ENCODE measurements at places on chromosomes 7 and 10.

DNA sequence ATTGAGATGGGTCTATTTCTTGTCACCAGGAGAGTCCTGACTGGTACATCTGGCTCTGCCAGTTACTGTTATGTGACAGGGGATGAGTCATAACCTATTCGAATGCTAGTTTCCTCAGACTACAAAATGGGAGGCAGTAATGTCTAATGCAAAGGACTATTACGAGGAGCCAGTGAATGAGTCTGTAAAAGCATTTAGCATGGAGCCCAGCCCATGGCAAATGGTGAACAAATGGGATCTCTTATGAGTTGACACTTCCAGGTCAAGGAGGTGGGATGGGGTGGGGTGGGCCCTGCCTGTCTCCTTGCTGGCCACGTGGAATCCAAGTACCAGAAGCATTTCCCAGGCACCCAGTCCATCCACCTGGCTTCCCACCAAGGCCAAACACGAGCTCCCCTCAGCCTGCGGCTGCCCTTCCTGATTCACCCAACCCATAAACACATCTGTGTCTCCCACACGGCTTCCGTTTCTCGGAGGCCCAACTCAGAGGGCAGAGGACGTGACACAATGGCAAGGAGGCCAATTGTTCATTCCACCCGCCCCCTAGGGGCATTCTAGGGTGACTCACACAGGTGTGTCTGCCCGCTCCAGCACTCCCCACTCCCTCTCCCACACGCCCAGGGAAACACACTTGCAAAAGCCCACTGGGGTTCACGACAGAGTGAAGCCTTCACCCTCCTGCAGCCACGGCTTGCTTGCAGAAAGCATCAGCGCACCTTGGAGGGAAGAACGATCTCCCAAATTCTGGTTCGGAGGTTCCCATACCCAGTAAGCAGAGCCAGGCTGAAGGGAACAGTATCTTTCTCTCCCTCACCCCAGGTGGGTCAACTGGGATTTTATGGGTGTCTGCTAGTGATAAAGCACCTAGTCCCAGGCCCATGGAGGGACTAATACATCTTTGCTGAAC is 109.8 kb downstream of the SH3PXD2A start:
- DNase-seq = peak; percentile 43

DNA sequence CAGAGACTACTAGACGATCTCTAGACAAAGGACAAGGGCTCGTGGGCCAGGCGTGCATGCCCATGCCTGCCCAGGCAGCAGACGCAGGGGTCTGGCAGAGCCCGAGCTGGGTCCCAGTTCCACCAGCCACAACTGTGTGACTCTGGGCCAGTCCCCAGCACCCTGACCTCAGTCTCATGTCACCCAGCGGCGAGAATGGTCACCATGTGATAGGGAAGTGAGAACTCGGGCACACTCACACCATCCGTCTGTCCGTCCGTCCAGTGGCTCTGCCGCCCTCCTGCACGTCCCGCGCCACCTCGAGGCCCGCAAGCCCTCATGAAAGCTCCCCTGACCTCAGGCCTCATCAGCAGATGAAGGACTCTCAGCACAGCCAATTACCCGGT is 280.0 kb downstream of the ELFN1 start:
- DNase-seq = no peak

DNA sequence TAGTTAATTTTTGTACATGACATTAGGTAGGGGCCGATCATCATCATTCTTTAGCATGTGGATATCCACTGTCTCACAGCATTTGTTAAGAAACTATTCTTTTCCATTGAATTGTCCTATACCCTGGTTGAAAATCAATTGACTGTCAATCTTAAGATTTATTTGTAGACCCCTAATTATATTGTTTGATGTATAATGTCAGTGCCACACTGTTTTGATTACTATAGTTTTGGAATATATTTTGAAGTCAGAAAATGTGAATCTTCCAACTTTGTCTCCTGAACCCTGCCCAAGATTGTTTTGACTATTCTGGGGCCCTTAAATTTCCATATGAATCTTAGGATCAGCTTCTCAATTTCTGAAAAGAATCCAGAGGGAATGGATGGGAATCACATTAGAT is 6.6 kb upstream of the LMTK2 start:
- DNase-seq = no peak

DNA sequence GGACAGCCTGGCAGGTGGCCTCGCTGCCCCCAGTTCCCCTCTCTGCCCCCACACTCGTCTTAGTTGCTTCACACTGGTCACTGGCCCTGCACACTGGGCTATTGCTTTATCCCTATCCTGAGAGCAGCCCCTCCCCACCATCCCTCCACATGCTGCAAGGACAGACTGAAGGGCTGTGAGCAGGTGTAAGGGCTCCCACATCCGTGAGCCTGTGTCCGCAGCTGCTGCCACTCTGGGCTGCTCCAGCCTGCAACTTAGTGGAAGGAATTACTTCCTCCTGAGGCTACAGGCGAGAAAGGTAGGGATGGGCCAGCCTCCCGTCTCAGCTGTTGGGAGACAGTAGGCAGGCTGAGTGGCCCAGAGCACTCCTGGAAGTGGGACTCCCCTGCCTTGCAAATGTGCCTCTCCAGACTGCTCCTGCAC is 3.8 kb downstream of the RARRES2 start:
- DNase-seq = no peak

DNA sequence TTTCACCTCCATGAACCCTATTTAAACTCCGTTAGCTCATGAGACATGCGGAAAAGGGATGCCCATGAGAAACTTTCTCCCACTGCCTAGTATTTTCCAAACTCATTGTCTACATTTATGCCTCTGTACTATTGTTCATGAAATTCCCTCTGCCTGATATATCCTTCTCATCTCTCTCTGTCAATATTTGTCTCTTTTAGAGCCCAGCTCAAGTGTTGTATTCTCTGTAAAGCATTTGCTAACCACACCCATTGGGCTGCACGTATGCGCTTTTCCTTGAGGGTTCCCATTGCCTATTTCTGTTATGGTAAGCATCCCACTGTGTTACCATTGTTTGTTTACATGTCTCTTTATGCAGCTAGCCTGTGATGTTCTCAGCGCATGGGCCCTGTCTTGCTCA is 211.4 kb downstream of the MDFIC start:
- DNase-seq = no peak

DNA sequence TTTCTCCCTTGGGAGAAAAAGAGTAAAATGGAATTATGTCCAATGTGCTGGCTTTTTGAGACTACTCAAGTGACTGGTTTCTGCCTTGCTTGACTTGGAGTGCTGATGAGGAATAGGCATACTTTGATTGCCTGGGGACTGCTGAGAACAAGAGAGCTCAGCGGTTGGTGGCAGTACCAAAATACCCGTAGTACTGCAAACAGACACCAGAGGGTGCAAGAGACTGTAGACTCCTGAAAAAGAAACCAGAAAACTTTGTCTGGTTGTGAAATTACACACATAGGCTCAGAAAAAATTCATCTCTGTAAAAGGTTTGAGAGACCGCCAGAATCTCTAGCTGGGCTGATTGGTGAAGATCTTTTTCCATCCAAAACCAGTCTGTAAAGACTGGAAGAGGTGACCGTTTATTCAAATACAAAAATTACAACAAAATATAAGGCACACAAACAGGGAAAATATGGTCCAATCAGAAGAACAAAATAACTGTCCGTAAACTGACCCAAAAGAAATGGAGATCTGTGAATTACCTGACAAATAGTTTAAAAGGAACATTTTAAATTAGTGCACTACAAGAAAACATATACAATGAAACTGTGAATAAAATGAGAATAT is 18.5 kb downstream of the BICC1 start:
- DNase-seq = peak; percentile 57

GRCh38 chr10:51651063-51651462 is 48.3 kb downstream of the CSTF2T start:
- DNase-seq = no peak

GRCh38 chr10:123604506-123604905 is 61.6 kb upstream of the GPR26 start:
- no peak for DNase-seq

DNA sequence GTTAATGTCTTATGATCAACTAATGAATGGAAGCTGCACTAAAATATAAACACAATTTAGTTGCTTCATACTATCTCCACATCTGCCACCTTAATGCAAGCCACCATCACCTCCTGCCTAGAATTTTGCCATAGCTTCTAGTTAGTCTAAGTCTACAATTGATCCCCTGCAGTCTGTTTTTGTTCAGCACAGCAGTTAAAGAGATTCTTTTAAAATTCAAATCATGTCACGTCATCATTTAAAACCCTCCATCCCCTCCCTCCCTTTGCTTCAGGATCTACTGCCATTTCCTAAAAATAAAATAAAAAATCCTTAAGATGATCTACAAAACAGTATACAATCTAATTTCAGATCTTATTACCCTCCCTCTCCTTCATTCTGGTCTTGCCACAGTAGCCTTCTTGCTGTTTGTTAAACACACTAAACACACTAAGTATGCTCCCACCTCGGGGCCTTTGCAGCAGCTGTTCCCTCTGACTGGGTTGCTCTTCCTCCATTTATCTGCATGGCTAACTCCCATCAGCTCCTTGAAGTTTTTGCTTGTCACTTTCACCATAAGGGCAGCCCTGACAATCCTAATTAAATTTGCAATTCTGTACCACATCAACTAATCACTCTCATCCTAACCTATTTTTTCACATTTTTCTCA is 97.0 kb upstream of the FOXP2 start:
- no peak for DNase-seq

GRCh38 chr7:11171569-11172192 is 198.0 kb downstream of the PHF14 start:
- no peak for DNase-seq

DNA sequence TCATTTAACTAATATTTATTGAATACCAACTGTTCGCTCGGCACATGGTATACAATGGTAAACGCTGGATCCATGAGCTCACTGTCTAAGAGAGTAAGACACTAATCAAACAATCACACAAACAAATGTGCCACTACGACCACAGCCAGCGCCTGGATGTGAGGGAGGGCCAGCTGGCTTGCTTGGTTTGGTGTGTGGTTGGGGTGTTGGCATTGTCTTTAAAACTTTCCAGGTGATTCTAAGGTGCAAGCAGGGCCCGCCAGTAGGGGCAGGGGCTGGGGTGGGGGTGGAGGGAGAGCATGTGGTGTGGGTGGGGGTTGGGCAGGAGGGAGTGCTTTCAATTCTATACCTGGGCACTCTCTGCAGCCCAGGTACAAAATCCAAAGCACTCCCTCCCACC is 31.6 kb downstream of the ADRA2A start:
- DNase-seq = no peak

DNA sequence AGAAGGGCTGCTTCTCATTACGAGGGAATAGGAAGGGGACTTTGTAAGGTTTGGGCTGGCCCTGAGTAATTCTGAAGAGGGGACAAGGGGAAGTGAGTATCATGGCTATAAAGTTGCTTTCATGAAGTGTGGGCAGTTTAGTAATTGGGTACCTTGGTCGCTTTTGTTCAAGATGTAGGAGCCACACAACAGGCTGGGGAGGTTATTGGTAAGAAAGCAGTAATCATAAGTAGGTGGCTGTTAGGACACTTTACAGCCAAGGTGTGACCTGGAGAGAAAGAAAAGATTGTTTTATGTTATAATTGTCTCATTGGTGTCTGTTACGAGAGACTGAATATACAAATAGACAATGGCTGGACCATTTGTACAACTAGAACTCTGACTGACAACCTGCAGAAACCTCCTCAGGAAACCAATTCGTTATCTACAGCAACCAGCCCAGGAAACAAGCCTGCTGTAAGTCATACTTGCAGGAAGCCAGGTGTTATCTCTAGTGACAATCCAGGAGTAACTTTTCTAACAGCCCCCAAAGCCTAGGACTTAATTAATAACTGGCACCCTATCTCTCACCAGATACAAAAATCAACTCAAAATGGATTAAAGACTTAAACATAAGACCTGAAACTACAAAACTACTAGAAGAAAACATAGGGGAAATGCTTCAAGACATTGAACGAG is 5.0 kb upstream of the CCM2 start:
- no peak for DNase-seq

- DNase-seq = no peak
These were observed 20.7 kb downstream of the GARIN1A start for GRCh38 chr7:128692623-128693270.

DNA sequence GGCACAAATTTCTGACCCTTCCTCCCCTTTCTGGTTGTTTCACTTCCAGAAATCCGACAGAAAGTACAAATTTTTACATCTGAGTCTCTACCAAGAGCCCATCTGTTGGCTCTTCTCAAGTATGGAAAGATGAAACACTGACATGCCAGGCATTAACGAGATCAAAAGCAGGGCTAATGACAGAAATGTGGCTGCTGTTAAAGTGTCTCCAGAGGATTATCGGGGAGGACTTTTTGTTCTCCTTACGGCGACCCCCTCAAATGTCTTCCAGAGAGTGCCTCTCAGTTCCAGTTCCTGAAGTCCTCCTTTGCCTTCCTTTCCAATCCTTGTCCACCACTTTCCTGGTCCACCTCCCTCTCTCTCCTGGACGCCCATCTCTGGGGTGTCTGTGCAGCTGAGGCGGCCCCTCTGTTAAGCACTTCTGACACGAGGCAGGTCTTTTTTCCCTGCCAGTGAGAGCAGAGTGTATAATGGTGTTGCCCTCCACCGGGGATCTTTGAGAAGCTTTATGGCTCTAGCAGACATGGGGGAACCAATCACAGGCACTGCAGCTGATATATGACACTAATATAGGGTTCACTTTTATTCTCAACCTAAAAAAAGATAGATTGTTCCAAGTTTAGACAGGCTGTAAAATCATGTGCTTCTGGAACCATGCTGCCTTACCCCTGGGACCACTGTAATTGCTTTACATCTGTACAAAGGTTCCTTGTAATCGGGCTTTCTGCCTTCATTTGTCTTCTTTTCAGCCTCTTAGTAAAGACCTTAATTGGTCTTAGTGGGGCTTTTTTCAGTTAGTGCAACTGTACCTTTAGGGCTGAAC is 757.1 kb downstream of the AUTS2 start:
- DNase-seq = no peak

DNA sequence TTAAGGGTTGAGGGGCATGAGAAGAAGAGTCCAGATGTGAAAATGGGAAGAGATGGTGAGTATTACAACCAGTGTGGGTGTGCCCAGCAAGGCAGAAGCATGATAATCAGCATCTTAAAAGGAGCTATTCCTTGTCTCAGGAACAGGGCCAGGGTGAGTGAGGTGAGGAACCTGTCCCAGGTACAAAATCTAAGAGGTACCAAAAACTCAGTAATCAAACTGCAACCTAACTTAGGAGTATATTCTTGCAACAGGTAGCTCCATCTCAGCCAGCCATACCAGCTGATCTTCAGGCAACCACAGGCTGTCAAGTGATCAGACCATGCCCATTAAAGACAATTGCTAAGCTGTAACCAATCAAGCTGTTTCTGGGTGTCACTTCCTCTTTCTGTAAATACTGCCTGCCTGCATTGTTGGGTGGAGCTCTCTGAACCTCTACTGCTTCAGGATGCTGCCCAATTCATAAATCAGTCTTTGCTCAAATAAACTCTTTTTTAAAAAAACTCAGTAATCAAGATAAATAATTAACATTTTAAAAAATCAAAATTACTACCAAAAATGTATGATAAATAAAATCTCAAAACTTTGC is 7.4 kb downstream of the KEL start:
- DNase-seq = no peak

All from activated naive CD8-positive, alpha-beta T cell treated with anti-CD3 and anti-CD28 coated beads, Interleukin-2, amount 50 U/mL, for 24 hours (primary cell).